DMS 273 treated with DMSO at 0.1 percent for 48 hours (cell line): ENCODE measurements at places on chromosomes 2 and 18.

DNA sequence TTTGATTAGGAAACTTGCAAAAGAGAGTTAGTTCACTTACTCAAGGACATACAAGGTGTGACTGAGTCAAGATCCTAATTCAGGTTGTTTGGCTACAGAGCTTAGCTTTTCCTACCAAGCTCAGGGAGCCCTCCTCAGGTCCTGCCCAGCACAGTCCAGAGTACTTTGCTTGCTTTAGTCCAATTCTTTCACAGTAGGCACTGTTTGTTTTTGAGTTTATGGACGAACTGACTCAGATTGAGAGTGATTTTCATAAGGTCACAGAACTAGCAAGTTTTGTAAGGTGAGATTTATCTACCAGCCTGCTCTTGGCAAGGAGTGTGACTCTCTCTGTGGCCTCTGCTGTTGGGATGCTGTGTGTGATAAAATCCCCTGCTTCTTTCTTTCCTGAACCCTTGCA, 310.5 kb downstream of the PTPRM start:
- no peak for DNase-seq

DNA sequence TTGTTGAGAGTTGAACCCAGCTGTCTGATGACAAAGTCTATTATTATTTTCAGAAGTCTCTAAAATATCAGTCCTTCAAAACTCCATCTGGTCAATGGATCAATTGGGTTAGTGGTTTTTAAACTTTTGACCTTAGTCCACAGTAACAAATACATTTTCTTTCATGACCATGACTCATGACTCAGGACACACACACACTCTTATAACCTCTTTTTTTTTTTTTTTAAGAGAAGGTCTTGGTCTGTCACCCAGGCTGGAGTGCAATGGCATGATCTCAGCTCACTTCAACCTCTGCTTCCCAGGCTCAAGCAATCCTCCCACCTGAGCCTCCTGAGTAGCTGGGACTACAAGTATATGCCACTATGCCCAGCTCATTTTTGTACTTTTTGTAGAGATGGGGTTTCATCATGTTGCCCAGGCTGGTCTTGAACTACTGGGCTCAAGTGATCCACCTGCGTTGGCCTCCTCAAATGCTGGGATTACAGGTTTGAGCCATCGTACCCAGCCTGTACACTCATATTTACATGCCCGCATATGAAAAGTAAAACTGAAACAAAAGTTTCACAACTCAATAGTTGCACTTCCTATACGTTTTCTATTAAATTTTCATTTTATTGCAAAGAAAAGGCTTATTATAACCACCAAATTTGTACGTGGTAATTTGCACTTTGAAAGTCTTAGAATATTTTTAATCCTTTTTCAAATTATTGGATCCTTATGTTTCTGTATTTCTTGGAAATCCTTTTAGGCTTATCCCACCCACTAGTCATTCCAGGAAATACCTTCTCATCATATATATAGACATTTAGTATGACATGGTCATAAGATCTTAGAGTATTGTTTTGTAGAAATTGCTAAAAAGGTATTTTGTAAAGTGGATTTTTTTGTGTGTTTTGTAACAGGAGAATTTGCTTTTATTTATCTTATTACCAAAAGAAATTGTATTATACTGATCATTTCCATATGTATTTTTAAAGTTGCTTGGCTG, 199.0 kb downstream of the LPIN1 start:
- no peak for DNase-seq

- no peak for DNase-seq
These were observed 108.2 kb upstream of the KLHL14 start for GRCh38 chr18:32881009-32881408.

GRCh38 chr2:210356944-210357343, 42.0 kb upstream of the MYL1 start:
- DNase-seq: no peak

- no peak for DNase-seq
These were observed 2.9 kb upstream of the DGKD start for GRCh38 chr2:233351423-233351822.

DNA sequence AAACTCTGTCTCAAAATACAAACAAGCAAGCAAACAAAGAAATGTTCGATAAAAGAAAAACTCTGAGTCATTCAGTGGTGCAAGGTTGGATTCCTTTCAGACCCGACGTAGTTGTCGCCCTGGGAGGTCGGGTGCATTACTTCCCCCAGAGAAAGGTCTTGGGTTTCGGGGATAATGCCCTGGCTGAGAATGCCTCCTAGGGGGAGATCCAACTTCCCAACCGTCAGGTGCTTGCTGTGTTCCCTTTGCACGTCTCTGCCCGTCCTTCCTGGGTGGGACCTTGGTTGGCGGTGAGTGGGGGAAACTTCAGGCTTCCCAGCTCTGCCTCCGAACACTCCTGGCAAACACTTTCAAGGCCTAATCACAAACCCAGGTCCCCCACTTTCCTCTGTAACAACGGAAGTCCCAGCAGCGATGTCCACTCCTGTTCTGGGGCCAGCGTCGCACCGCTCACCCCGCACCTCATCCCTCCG, 609 bp downstream of the TPGS2 start:
- peak; percentile 27 for DNase-seq

GRCh38 chr2:14428056-14428455, 204.5 kb upstream of the LRATD1 start:
- no peak for DNase-seq

GRCh38 chr2:28425464-28425835, 32.8 kb downstream of the FOSL2 start:
- DNase-seq: no peak

DNA sequence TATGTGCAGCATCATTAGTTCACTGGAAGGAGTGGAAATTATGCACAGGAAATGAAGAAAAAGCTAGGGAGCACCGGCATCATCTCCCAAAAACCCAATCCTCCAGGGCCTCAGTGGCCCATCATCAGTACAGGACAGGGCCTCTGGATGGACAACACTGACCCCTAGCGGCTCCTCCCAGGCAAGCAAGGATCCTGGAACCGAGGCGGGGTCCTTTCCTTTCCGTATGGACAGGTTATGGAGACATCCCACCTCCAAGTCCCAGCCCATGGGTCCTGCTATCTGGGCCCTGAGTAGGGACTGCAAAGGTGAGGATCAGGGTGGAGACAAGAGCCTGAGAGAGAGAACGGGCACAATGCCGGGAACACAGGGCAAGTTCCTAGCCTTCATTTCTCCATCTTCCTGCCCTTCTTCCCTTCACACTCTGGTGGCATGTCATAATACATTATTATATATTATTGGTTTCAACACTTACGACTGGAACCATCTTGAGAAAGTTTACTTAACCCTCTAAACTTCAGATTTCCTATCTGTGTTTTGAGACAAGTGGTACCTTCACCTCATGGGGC, 68.2 kb downstream of the ZNF516 start:
- no peak for DNase-seq

DNA sequence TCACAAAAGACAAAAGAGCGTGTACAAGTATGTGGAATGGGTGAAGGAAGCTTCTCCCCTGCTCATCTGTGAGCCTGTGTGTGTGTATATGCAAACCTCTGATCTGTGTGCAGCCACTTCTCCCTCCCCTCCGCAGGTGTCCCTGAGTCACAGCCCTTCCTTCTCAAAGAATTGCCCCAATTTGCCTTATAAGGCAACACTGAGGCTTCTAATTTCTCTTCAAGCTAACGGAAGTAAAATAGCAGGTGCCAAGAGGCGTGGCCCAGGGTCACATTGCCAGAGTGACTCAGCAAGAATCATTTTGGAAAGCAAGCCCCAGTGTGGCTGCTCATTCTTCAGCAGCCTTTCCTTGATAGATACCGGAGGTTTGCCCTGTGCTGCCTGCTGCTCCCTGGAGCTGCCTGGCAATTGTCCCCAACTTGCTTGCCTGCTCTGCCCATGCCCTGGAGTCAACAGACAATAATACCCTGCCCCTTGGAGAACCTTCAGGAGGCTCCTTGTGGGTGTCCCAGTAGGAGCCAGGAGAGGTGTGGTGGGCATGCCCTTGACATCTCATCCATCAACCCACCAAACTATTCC, 37.3 kb upstream of the BMP10 start:
- DNase-seq: peak; percentile 8

GRCh38 chr2:143085125-143085784, 44.0 kb upstream of the ARHGAP15 start:
- no peak for DNase-seq

DNA sequence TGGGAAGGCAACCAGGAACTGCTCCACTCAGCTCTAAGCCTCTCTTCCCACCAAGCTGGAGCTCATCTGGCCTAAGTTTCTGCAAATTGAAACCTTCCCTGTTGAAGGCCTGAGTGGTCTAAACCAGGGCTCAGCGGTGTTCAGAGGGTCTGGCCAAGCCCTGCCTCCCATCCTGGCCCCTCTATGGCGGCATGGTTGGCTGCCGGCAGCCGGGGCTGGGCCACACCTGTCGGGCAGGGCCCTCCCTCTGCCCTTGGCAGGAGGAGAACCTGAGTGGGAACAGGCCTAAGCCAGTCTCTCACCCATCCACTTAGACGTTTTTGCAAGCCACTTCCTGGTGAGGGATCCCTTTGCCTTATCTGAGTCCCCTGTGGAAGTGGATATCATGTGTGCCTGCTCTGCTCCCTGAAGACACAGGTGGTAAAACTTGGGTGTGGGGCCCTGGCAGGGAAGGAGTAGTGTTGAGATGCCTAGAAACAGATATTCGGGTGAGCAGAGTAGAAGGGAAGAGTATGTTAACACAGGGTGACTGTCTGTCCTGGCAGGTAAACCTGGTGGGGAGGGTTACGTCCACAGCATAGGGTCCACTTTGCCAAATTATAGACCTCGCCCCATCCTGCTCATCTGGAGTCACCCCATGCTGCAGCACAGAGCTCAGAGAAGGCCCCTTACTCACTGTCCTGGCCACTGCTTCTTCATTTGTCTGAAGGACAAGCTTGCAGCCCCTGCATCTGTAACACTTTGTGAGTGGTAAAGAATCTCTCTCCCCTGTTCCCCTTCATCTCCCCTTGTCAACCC, 63.0 kb upstream of the SIX2 start:
- DNase-seq: no peak

DNA sequence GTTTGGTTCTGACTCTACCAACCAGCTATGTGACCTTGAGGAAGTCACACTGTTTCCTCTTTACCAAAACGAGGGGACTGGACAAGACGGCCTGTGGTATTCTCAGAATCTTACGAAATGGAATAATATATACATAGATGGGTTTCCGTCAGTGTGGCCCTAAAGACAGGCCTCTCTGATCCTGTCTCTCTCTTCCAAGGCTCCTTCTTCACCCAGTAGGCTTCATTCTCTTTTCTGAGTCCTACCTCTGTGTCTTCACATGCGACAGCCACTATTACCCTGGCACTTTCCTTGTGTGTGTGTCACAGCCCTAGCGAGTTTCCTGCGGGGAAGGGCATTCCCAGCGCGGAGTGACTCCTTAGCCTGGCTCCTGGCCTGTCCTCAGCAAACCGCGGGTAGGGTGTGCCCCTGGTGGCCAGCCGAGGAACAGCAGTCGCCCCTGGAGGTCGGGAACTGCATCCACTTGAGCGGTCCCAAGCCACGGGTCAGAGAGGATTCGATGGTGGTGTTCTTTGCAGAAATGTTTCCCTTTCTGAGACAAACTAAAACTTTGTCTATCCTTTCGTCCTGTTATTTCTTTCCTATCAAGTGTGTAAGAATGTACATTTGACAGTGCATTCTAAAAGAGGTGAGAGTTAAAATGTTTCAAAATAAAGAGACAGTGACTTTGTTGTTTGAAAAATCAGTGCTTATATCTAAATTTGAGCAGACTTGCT, 63.3 kb downstream of the RAB31 start:
- no peak for DNase-seq

- no peak for DNase-seq
These were observed 1.7 kb downstream of the TRIP12 start for GRCh38 chr2:229920011-229920641.
